ENCODE measurements at places on chromosomes 6 and 20.

GRCh38 chr6:73665686-73666319 is 12.0 kb upstream of the SLC17A5 start:
- no peak for DNase-seq

DNA sequence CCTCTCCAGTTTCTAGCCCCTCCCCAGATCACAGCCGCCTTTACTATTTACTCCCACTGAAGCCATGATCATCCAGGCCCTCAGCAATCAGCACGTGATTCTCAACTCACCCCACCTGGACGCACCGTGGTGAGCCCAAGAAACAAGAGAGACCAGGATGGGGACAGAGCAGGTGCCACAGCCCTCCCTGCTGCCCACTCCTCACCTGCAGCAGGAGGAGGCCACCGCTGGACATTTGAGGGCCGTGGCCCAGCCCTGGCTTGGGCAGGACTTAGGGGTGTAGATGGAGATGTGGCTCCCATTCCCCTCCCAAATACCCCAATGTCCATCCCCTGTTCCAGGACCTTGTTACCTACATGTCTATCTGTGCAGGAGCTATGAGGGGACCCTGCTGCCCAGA is 20.3 kb downstream of the HLA-F start:
- DNase-seq: no peak

DNA sequence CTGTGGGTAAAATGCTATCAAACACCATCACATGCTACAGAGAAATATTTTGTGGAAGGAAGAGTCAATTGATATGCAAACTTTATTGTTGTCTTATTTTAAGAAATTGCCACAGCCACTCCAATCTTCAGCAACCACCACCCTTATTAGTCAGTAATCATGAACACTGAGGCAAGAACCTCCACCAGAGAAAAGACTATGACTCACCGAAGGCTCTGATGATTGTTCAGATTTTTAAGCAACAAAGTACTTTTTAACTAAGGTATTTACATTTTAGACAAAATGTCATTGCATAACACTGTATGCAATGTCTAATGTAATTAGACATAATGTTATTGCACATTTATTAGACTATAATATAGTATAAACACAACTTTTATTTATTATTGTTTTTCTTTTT is 26.2 kb upstream of the MMP24 start:
- DNase-seq: no peak

DNA sequence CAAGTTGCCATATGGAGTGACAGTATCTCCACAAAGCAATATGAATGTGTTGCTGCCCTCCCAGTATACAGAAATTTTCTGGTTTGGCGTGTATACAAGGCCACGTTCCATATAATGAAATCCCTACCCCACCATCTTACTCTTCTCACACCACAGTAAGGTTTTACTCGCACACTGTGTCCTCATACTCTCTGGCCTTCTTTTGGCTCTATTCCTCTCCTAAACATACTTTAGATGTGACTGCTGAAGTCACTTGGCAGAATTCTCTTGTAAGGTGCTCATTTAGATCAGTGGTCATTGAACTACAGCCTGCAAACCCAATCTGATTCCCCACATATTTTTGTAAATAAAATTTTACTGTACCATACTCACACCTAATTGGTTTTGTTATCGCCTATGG is 123.2 kb downstream of the RFPL4B start:
- DNase-seq: no peak

DNA sequence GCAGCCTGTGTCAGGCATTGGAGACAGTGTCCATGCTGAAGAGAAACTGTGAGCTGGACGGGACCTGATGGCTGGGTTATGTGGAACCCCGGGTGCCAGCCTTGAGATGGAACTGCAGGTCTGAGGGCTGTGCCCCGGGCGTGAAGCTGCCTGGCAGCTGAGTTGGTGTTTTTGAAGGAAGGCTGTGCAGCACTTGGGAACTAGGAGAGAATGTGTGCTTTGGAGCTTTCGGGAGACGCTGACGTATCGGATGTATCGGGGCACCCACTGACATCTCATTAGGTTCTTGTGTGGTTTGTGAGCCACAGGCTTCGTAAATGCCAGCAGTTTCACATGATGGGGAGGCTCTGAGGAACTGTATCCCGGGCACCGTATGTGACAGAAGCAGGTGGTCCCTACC is 2.2 kb downstream of the DLGAP4 start:
- DNase-seq: no peak

DNA sequence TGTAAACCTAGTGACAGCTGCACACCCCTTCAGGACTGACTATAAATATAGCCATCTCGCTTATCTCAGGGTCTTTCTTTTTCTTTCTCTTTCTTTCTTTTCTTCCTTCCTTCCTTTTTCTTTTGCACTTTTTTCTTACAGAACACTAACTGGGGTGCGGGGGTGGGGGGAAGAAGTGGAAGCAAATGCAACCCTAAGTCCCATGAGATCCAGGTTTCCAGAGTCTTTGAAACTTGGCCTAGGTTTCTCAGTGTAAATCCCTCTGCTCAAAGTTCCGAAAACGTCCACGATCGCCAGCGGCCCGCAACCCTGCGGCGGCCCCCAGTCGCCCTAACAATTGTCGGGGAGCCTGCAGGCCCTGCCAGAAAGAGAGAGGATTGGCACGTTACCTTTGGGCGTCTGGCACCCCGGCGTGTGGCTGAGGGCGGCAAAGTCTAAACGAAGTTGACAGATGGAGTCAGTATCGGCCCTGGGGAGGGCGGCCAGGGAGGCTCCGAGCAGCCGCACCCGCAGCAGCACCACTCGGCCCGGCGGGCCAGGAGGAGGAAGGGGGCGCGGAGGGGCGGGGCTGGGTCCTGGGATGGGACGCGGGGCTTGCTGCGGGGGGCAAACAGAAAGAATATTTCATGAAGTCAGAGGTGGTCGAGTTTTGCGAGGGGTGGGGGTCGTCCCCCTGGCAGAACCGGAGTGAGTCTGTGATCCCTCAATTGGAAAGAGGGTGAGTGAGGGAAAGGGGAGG is 577 bp upstream of the FOXF2 start:
- DNase-seq: no peak

GRCh38 chr6:43699564-43700186 is 12.1 kb upstream of the MRPS18A start:
- no peak for DNase-seq

DNA sequence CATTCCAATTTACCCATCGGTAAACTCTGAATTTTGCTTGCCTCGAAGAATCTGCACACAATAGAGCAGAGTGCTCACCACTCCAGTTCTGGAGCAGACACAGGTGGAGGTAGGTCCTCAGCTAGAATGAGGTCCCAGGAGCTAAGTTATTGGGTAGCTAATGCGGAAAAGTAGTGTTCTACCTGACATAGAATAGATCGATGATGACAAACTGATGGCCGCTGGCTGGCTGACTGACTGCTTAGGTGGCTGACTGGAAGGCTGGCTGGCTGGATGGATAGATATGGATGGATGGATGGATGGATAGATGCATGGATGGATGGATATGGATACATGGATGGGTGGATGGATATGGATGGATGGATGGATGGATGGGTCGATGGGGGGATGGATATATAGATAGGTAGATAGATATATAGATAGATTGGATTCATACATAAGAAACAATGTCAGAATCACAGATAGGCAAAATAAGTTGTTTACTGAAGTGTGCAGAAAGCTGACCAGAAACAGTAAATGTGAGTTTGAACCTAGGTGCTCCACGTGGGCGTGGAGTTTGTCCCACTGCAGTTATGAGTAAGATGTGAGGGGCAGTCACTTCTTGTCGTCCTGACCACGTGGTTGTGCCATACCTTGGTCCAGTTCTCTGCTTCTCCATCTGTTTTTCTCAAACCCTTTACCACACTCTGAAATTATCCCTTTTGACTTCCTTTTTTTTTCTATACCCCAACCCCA is 62.1 kb downstream of the TBXT start:
- no peak for DNase-seq

DNA sequence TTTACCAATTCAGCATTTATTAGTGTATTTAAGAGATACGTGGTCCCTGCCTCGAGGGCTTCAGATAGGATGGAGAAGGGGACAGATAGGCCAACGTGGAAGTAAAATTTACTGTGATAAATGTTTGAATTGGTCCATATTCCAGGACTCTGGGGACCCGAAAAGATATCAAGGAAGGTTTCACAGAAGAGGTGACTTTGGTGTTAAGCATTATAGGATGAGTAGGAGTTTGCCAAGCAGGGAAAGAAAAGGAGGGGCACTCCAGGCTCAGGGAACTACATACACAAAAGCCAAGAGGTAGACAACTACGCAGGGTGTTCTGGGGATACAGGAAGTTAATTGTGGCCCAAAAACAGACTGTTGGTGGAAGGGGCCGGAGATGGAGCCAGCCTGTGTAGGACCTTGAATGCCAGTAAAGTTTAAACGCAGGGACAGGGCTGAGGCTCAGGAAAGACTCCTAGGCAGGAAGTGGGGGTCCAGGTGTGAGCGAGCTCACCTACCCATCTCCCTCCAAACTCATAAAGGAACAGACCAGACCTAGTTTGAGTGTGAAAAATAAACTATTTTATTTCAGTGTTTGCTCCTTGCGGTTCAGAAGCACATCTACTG is 37.0 kb downstream of the TGM2 start:
- no peak for DNase-seq

DNA sequence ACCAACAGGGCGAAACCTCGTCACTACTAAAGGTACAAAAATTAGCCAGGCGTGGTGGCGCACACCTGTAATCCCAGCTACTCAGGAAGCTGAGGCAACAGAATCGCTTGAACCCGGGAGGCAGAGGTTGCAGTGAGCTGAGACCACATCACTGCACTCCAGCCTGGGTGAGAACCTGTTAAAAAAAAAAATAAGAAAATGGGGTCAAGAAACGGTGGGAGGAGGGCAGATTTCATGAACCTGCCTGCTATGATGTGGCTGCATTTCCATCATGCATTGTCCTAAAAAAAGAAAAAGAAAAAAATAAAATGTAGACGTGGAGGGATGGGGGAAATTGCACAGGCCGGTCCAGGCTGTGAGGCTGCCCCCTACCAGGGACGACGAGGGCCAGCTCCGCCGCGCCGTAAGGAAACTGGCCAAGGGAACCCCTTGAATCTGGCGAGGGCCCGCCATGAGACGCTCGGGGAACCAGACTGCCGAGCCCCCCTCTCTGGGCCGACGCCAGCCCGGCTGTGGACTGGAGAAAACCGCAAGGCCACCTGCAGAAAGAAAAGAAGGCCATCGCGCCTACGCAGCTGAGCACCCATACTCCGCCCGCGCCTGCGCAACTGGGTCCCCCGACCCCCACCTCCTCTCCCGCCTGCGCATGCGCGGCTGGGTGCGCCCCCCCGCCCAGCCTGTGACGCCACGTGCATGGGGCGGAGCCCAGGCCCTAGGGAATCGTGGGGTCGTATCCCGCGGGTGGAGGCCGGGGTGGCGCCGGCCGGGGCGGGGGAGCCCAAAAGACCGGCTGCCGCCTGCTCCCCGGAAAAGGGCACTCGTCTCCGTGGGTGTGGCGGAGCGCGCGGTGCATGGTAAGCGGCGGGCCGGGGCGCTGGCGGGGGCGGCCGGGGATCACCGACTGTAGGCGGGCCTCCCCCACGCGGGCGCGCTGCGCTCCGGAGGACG is at the start of gene ENTPD6:
Gene ENTPD6, plus strand, starts transcription at position 699 of the 948 bp plus-strand sequence. CDS start 10,825 bp downstream, outside the sequence.
- DNase-seq: peak; percentile 90

DNA sequence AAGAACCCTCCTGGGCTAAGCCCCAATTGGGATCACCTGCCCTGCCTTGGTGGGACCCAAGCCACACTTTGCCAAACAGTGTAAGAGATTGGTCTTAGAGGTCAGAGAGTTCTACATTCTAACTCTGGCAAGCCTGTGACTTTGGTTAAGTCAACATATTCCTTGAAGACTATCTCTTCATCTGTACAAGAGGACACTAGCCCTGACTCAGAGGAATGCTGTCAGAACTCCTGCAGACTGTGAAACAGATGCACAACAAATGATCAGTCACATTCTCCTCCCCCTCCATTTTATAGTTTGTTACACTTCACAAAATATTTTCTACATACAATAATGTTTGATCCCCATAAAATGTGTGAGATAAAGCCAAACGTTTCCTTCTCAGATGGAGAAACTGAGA is 91.7 kb upstream of the EPB41L1 start:
- no peak for DNase-seq

DNA sequence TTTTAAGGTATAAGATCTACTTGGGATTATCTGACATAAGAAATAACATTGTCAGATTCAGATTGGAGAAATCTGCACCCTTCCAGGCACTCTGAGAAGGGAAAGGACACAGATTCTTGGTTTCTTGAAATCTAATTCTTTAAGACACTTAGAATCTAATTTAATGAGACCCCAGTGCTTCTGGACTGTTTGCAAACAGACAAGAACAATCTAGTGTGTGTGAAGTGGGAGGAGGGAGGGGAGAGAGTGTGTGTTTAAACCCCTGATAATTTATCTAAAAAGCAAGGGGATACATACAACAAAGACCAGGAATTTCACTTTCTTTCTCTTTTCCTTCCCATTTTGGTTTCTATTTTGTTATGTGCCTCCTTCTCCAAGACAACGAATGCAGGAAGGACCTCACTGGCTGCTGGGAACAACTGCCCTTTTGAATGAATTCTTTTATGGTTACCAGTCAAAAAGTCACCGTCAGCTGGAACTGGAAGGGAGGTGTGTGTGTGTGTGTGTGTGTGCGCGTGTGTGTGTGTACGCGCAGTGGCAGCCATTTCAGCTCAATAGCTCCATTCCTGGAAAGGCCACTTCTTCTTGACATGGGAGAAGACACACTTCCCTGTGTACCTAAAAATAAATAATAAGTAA is 129.4 kb downstream of the BCAS1 start:
- DNase-seq: no peak

DNA sequence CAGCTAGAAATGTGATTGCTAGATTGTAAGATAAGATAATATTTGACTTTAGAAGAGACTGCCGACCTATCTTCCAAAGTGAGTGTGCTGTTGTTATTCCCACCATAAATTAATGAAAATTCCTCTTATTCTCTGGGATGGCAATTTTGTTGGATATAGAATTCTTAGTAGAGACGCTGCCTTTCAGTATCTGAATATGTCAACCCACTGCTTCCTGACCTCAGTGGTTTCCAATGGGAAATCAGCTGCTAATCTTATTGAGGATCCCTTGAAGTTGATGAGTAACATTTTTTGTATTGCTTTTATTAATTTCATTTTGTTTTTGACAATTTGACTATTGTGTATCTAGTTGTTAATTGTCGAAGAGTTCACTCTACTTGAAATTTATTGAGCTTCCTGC is 313.0 kb downstream of the BMP2 start:
- DNase-seq: no peak

GRCh38 chr6:89200706-89201215 is 16.4 kb downstream of the GABRR1 start:
- DNase-seq: no peak

GRCh38 chr6:2695454-2696095 is 55.1 kb downstream of the MYLK4 start:
- no peak for DNase-seq

GRCh38 chr6:83153883-83154521 is 39.1 kb downstream of the PGM3 start:
- no peak for DNase-seq

Data from activated CD4-positive, alpha-beta T cell treated with anti-CD3 and anti-CD28 coated beads, Interleukin-2, amount 50 U/mL, for 48 hours (primary cell).